Activated T-cell treated with anti-CD3 and anti-CD28 coated beads for 48 hours (primary cell): ENCODE measurements at places on chromosomes 3 and 15.

DNA sequence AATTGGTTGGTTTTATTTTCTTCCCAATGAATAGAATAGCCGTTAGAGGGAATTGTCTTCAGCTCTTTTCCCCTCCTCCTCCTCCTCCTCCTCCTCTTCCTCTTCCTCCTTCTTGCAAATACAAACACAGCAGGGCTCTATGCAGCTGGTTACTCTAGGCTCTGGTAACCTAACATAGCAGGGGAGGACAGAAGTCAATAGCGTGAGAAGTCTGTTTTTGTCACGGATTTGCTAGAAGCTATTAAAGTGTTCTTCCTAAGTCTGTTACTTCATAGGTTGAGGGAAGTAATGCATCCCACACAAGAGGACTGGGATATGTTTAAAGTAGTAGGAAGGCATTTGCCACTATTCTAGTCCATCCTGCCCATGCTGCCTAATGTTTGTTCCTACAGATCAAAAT, 374.7 kb upstream of the TPRG1 start:
- no peak for DNase-seq

- DNase-seq: no peak
Observed at GRCh38 chr15:79990997-79991334, 20.0 kb upstream of the BCL2A1 start.

- no peak for DNase-seq
Observed at GRCh38 chr15:100931143-100931890, 12.2 kb downstream of the LRRK1 start.

- DNase-seq: no peak
Observed at GRCh38 chr15:90337256-90337655, 14.8 kb upstream of the ZNF774 start.

GRCh38 chr15:36029606-36030210, 483.7 kb upstream of the DPH6 start:
- no peak for DNase-seq

DNA sequence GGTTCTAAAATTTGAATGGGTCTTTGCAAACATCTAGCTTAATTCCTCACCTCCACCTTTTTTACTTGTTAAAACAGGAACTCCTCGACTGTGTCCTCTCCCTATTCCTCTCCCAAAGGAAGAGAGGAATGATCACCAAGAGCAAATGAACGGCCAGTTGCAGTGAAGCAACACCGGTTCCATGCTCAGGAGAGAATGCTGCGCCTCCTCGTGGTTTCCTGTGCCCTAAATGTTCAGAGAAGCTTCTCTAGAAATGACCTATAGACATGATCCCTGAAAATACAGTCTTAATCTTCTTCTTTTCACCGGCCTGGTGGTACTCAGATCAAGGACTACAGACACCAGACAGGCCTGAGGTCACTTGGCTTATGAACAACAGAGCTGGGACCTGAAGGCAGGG, 65.1 kb upstream of the GUCA1C start:
- DNase-seq: no peak

GRCh38 chr15:57762302-57762701, 55.8 kb downstream of the POLR2M start:
- DNase-seq: no peak

- DNase-seq: no peak
Observed at GRCh38 chr15:57251941-57252340, 124.4 kb upstream of the CGNL1 start.

DNA sequence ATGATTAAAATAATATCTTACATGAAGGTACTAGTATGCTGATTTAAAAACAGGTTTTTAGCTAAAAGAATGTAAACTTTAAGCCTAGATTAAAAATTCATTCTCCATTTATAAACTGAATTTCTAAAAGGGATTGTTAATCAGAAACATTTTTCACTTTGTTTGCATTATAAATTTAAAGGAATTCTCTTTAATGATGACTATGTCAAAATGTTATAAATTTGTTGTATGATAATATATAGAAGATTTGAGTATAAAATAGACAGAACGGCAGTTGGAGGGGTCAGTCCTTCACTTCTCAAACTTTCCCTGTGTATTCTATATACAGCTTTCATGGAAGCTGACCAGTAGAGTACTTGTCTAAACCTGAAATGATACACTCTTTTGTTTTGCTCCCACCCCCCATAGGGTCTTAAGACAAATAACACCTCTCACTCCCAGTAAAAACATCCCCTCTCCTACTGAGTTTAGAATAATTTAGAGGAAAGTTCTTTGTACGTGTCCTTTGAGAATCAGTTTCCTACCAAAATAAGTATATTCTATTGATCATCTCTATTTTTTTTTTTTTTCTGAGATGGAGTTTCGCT, 64.9 kb upstream of the PYGO1 start:
- DNase-seq: no peak

- no peak for DNase-seq
Observed at GRCh38 chr3:82055792-82056191, 294.3 kb upstream of the GBE1 start.

DNA sequence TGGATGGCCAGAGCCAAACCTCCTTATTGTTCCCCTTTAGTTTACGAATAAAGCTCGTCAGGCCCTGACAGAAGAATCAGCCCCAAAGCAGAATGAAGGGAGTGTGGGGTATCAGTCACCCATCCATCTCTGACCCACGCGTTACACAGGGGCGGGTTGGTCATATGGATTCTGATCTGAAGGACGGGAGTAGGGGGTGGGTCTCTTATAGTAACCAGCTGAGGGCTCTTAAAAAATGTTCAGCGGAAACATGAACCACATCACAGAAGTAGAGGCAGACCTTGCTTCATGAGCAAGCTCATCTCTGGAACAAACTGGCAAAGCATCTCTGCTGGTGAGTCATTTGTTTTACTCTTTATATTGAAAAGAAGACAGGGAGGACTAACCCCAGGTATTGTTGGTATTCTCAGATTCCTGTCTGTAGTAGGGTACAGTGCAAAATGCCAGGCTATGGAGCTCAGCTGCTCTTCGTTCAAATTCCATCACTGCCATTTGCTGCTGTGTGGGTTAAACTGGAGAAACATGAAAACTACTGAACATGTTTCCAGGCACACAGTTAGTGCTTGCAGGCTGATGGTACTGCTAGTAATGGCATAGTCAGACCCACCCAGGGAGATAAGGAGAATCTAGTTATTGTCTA, at the start of gene CXCR6:
CXCR6 (plus strand) TSS at position 258 of the 640 bp plus-strand sequence. CDS start 3,018 bp downstream, outside the sequence.
- DNase-seq: peak; percentile 20

- no peak for DNase-seq
Observed at GRCh38 chr3:14334136-14334535, 68.3 kb upstream of the SLC6A6 start.

DNA sequence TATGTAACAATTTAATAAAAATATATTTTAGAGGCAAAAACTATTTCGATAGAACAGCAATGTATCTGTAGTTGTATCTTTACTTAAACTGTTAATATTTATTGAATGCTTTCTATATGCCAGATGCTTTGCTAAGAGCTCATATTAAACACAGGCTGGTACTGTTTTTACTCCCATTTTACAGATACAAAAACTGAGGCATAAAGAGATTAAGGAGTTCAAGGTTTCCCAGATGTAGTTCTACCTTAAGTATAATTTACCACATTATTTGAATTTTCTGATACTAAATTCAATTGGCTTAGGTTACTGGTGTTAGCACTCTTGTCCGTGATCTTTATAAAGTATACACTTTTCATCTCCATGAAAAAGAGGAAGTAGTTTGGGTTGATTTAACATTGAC, 149.8 kb downstream of the ROBO2 start:
- DNase-seq: no peak

DNA sequence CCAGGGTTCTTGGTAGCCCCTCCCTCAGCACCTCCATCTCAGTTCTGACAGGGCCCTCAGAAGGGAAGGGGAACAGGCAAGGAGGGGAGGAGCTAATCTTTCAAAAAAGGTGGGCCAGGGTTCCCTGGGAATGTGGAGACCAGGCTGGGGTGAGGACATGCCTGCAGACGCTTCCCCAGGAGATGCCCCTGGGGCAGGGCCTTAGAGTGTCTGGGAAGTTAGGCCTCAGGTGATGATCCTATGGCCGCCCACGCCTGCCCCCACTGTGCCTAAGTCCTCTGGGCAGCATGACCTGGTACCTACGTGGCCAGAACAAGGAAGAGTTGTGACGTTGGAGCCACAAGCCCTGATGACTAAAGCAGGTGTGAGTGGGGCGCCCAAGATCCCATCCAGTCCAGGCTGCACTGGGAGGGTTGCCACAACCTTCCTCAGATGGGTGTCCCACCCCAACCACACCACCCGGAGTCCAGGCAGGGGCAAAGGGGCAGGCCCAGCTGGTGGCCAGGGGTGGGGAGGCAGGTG, 3.9 kb upstream of the SEMA3B start:
- DNase-seq: no peak

DNA sequence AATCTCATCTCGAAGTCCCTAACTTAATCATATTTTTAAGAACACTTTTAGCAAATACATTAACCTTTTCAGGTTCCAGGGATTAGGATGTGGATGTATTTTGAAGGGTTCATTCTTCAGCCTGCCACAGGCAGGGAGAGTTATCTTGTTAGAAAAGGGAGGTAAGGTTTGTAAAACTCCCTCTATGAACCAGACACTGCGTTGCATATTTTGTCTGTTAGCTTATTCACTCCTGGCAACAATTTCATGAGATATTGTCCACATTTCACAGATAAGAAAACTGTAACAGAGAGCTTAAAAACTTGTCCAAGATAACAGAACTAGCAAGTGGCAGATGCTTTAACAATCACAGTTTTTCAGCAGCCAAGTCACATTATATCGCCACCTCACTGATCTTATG, 155.4 kb downstream of the DIPK2A start:
- no peak for DNase-seq

DNA sequence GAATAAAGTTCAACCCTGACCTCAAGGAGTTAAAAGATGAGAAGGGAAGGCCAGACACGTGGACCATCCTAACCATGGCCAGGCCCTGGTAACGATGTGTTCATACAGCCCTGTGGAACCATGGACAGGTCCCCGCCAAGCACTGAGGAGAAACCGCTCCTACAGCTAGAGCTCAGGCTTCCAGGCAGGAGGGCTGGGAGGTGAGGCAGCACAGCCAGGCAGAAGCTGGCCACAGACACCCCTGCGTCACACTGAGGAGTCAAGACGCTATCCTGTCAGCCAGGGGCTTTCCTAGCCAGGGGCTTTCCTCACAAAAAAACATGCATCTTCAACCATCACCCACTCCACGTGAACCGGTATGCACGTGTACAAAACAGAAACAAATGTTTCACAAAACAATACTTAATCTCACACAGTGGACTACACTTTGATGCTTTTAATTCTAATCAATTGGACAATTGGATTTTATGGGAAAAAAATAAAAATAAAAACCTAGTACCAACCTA, 73.2 kb downstream of the TBC1D2B start:
- DNase-seq: no peak

DNA sequence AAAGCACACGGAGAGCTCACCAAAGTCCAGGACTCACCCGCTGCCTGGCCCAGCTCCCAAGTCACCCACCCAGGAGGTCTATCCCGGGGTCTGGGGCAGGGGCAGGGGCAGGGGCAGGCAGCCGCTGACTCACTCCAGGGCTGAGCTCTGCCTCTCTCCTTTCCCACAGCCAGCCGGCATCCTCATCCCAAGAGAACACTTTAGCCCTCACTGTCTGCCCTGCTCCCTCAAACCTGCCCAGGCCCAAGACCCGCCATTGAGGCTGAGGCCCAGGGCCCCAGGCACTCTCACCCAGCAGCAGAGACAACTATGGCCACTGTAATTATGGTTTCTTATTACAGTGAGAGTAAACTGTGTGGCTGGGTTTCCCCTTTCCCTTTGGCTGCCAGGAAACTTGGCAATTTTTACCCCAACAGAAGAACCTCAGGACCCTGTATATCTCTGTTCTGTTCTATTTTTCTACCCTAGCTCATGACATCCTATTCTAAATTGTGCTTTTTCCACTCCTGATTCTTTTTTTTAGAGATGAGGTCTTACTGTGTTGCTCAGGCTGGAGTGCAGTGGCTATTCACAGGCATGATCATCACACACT, 53.0 kb downstream of the IQSEC1 start:
- DNase-seq: no peak

DNA sequence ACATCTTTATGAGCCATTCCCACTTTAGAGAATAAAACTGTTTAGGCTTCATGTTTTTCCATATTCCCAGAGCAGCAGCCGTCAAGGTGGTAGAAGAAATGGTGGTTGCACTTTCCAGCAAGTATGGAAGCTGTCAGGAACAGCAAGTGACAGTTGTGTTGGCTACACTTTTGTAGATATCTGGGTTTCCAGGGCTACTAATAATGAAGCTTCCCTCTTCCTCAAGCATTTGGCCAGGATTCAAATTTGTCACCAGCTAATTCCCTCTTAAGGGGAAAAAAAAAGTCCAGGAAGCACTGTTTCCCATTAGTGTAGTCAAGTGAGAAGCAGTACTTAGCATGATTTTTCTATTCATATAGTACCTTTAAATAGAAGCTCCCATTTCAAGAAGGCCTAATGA, 252.8 kb downstream of the IGSF11 start:
- no peak for DNase-seq

DNA sequence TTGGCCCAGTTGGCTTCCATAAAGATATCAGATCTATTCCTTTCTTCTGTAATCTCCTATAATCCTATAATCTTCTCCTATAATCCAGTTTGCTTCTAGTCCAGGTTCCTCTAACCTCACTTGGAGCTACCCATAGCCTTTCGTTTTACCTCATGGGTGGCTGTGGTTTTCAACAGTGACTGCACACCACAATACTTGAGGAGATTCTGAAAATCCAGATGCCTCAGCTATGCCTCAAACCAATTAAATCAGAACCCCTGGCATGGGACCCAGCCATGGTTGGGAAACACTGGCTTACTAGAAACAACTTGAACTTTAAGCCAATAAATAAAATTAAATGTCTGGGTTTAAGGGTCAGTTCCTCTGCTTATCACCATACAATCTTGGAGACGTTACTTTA, 86.1 kb upstream of the NTRK3 start:
- DNase-seq: no peak

DNA sequence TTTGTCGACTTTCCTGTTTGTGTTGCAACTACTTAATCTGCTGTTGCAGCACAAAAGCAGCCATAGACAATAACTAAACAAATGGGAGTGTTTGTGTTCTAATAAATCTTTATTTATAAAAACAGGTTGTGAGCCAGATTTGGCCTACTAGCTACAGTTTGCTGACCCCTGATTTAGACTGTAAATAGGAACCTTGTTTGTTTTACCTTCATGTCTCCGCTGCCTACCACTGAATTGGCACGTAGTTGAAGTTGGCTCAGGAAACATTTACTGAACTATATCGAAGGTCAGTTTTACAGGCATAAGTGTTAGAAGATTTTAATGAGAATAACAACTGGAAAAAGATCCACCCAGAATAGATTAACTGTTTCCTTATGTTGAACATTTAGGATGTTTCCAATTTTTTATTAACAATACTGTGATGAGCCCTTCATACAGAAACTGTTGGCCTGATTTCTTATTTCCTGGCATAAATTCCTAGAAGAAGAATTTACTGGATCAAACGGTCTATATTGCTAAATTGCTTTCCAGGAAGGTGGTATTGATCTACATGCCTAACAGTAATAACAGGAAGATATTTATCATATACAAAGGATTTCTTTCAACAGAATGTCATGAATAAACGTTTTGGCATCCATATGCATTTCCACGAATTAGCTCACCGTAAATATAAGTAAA, 156.2 kb upstream of the NR2E3 start:
- no peak for DNase-seq
